ENCODE measurements at places on chromosomes 4 and X.

DNA sequence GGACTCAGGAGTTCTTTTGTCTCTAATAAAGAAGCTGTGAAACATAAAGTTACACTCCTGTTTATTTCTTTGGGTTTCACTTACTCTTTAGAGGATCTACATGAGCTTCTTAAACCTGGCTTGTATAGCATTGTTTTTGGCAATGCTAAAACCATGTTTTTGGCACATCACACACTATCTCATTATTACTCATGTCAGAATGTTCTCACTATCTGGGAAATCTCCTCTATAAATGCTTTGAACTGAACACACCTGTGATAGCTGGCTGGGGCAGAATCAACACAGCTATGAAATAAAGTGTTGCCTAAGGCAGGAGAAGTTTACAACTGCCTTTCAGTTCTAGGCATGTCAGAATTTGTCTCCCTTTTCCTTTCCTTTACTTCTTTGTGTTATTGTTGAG lies 52.6 kb downstream of the SULT1B1 start:
- no peak for DNase-seq

DNA sequence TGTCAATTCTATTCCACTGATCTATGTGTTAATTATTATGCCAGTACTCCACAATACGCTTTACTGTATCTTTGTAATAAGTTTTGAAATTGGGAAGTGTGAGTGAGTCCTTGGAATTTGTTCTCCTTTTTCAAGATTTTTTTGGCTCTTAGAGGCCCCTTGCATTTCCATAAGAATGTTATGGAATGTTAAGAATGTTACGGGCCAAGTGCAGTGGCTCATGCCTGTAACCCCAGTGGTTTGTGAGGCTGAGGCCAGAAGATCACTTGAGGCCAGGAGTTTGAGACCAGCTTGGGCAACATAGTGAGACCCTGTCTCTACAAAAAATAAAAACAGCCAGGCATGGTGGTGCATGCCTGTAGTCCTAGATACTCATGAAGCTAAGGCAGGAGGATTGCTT lies 167.6 kb upstream of the CXorf66 start:
- DNase-seq = no peak

DNA sequence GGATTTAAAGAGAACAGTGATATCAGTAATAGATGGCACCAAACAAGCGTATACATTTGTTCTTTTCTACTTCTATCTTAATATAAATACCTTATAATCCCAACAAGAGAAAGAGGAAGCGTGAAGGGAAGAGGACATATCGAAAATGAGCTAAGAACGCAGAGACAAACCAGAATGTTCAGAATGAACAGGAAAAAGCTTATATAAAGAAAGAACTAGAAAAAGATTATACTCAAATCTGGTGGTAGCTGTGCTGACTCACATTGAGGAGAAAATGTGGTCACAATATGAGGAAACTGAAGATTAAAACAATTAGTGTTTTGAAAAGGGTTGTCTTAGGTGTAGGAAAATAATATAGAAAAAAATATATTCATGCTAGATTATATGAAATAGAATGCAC lies 2.0 kb upstream of the GPR34 start:
- DNase-seq = no peak

GRCh38 chr4:98068495-98068894 lies 74.8 kb downstream of the STPG2 start:
- no peak for DNase-seq

DNA sequence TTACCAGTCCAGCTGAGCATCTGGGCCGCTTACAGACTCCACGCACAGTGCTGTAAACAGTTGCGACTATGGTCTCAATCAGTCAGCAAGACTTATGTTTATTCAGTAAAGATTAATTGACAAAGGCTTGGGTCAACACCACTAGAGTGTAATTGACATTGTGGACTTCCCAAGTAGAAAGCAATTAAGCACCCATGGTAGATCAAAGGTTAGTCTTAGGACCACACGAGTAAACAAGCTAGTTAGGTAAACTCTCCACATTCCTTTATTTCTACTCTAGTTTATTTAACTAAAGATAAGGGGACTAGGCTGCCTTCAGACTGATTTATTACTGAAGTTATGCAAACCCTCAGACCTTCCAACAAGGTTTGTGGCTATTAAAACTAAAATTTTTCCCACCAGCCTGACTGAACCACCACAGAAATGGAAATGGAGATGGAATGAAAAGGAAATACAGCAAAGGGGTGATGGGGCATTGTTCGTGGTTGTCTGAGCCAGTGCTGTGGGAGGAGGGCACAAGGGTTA lies 44.2 kb downstream of the MTHFD2L start:
- no peak for DNase-seq

- DNase-seq = no peak
Measured at GRCh38 chrX:51694254-51694653, 11.6 kb upstream of the CENPVL2 start.
